Diencephalon (tissue), 1 donor: ENCODE measurements at places on chromosomes 4 and X. TPM values are rescaled to one million over a fixed set of nuclear protein-coding genes. Genes with fewer than 3 reads are reported as not detected.

SYP gene
- total RNA-seq: 273 TPM

TSPAN6 gene
- total RNA-seq: 41.1 TPM

ETDA gene
- not detected for total RNA-seq

USP9X gene
- 186 TPM for total RNA-seq

SLC16A2 gene
- 24.5 TPM for total RNA-seq

TRPC5OS gene
- 0.23 TPM for total RNA-seq

ATG4A gene
- 7.4 TPM for total RNA-seq

RBMXL3 gene
- not detected for total RNA-seq

SPANXA1 gene
- not detected for total RNA-seq

PDZD4 gene
- total RNA-seq: 125 TPM

FAM9B gene
- total RNA-seq: not detected

RTL5 gene
- 9.2 TPM for total RNA-seq

GASK1B gene
- 44.8 TPM for total RNA-seq

CT45A5 gene
- total RNA-seq: 0.46 TPM

RRH gene
- total RNA-seq: 0.46 TPM

GAGE10 gene
- not detected for total RNA-seq

FRMPD3 gene
- total RNA-seq: 3.2 TPM

OPRPN gene
- total RNA-seq: not detected

MAGEB2 gene
- total RNA-seq: not detected

RGN gene
- 5.8 TPM for total RNA-seq

NAA11 gene
- not detected for total RNA-seq

PITX2 gene
- total RNA-seq: 11.8 TPM

NLRP2B gene
- not detected for total RNA-seq

VAMP7 gene
- 36.9 TPM for total RNA-seq

IL2 gene
- total RNA-seq: not detected

CXCL10 gene
- total RNA-seq: 0.46 TPM

CTPS2 gene
- 22.4 TPM for total RNA-seq
